Muscle of back (tissue), 13 donors: ENCODE measurements at places on chromosomes 5 and 9. TPM values are rescaled to one million over a fixed set of nuclear protein-coding genes. Genes with fewer than 3 reads are reported as not detected.

Gene SLC25A2
- polyA plus RNA-seq: not detected

Gene HTR1A
- not detected for polyA plus RNA-seq

Gene SLC22A4
- polyA plus RNA-seq: 2.9 TPM

Gene SMIM23
- polyA plus RNA-seq: not detected

DNA sequence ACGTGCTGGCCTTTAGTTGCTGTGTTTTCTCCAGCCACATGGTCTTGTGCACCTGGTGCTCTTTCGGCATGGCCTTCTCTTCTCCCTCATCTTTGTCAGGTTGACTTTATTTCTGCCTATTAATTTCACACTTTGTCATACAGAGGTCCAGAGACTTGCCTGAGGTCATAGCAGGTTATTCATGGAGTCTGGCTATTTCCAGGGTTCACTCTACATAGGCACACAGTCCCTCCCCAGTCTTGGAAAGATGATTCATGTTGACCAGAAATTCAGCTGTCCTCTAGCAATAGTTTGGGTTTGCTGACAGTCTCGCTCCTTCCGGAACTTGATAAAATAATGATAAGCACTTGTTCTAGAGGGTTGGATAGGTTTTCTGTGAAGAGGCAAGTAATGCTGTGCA lies 81.6 kb downstream of the ARHGAP26 start:
- no peak for DNase-seq

DNA sequence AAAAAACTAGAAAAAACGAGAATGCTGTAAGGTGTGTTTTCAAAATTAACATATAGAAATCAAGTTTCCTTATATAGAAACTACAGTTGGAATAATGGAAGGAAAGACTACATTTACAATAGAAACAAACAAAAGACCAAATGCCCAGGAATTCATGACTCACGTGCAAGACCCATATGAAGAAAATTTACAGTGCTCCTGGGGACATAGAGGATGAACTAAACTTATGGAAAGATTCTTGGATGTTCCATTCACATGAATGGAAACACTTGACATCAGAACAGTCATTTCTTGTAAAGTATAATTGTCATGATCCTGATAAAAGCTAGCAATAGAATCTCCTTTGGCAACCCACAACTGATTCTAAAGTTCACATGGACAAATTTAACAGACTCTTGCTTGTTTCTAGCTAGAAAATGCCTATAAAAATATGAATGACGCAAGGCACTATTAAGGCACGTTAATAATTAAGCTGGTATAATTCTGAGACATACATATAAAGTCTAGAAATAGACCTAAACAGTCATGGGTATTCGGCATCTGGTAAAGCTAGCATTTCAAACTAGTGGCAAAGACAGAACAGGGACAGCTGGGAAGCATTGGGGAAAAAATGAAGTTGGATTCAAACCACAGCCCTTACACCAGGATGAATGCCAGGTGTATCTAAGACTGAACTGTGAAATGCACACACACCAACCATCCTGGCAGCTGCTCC lies 5.1 kb upstream of the ZFP62 start:
- peak; percentile 24 for DNase-seq

GRCh38 chr9:117707561-117707960 lies 3.4 kb downstream of the TLR4 start:
- no peak for DNase-seq

DNA sequence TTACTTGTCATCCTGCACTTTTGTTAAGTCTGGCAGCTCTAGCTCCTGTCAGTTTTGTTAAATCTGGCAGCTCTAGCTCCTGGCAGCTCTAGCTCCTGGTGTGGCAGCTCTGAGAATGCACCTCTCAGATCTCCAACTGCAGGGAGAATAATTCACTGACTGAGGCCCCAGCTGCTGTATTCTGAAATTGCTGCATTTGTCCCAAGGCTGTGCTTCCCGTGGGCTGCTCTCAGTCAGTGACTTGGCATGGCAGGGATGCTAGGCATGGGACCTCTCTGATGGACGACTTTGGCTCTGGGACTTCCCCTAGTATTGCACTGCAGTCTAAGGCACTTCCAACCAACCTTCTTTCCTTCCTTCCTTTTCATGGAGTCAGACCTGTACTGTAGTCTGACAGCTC lies 475.7 kb downstream of the CCDC171 start:
- no peak for DNase-seq

- DNase-seq: no peak
Observed at GRCh38 chr9:107780960-107781359, 291.4 kb upstream of the KLF4 start.

DNA sequence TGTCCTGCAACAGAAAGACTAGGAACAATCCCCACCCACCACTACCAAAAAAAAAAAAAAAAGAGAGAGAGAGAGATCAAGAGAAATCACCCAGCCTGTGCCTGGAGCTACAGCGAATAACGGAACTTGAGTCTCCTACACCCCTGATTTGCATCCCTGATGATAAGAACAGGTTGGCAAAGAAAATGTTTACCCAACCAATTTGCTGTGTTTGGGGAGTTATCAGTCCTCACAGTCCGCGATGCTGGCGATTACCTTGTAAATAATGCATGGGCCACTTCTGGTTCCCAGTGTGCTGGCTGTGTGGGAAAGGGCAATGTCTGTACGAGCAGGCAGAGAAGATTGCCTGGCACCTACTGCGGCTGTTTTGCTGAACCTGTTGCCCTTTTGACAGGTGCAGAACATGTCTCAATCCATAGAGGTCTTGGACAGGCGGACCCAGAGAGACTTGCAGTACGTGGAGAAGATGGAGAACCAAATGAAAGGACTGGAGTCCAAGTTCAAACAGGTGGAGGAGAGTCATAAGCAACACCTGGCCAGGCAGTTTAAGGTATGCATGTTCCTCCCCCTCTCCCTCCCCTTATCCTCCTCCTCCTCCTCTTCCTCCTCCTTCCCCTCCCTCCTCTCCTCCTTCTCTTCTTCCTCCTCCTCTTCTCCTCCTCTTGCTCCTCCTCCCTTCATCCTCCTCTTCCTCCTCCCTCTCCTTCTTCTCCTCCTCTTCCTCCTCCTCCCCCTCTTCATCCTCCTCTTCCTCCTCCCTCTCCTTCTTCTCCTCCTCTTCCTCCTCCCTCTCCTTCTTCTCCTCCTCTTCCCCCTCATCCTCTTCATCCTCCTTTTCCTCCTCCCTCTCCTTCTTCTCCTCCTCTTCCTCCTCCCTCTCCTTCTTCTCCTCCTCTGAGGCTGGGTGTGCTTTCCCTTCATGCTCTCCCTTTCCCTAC lies 8.3 kb downstream of the OLFM1 start:
- no peak for DNase-seq

GRCh38 chr5:65919773-65920172 lies 6.6 kb upstream of the ERBIN start:
- DNase-seq: no peak

- no peak for DNase-seq
Observed at GRCh38 chr9:121857928-121858327, 206.5 kb downstream of the DAB2IP start.

- DNase-seq: peak; percentile 9
Observed at GRCh38 chr5:43154469-43154868, 33.8 kb downstream of the ZNF131 start.

GRCh38 chr5:150107909-150108447 lies 21.6 kb upstream of the CSF1R start:
- DNase-seq: no peak

- DNase-seq: no peak
Observed at GRCh38 chr9:14354201-14354600, 40.3 kb upstream of the NFIB start.

DNA sequence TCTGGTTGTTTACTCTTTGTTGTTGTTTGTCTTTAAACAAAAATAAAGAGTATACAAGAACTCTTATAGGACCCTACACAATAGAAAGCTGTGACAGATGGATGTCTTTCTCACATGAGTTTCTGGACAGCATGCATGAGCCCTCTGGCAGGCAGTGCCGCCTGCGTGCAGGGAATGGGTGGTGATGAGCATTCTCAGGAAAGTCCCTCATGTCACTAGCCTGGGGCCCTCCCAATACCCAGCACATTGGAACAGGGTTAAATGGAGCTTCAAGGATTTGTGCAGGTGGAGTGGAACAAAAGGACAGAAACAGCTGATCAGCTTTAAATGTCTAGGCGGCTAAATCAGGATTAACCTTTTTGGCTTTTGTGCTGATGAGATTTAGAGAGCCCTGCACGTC lies 181.0 kb upstream of the CD180 start:
- DNase-seq: no peak

- no peak for DNase-seq
Observed at GRCh38 chr5:113186061-113186460, 209.5 kb downstream of the DCP2 start.

DNA sequence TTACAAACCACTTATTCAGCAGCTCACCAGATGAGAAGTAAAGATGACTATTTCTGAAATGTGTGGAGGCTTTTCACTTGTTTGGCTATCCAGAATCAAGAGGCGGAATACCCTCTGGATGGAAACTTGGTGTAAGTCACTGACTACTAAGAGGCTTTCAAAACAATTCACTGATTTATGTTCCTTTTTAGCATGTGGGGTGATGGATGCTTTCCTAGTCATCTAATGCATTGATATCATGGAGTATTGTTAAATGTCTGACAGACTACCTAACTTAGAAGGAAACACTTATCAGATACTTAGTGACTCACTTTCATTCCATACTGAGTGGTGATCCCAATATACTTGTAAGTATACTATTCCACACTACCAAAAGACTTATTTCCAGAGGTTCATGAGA lies 141.4 kb downstream of the PLK2 start:
- DNase-seq: no peak

DNA sequence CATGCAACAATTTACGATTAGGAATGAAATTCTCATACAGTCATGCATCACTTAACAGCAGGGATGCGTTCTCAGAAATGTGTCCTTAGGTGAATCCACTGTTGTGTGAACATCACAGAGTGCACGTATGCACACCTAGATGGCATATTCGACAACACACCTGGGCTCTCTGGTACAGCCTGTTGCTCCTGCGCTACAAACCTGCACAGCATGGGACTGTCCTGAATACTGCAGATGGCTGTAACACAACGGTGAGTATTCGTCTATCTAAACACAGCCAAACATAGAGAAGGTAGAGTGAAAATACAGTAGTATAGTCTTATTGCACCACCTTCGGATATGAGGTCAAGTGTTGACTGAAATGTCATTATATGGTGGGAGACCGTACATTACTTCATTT lies 44.0 kb upstream of the LCP2 start:
- DNase-seq: no peak

- DNase-seq: no peak
Observed at GRCh38 chr5:76303921-76304320, 99.2 kb upstream of the IQGAP2 start.
